Mammary epithelial cell (primary cell): ENCODE measurements at places on chromosomes 1 and 21.

- DNase-seq, result no peak
These were observed 317.2 kb downstream of the RWDD3 start for GRCh38 chr1:95551201-95551600.

GRCh38 chr1:225685476-225686176 is 32.7 kb upstream of the ENAH start:
- no peak for DNase-seq

DNA sequence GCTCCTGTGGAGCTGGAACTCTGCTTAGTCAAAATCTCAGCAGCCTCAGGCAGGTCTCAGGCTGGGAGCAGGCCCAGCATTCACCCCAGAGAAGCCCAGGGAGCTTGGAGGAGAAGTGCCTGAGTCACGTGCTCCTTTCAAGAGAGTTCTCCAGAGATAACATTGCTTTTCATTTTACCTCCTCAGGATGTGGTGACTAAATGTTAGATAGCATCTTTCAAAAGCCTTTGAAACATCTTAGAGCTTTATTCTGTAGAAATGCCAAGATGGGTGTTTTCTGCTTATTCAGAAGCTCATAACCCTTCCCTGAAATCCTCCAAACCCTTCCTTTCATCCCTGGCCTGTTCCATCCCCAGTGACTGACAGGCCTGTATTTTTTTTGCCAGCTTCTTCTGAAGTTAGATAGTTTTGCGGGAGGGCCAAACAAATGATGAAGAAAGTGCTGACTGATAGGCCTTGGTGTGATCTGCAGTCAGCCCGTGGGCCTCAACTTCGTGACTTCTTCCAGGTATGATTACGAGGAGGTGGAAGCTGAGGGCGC is 58.0 kb downstream of the PGM1 start:
- peak; percentile 56 for DNase-seq

DNA sequence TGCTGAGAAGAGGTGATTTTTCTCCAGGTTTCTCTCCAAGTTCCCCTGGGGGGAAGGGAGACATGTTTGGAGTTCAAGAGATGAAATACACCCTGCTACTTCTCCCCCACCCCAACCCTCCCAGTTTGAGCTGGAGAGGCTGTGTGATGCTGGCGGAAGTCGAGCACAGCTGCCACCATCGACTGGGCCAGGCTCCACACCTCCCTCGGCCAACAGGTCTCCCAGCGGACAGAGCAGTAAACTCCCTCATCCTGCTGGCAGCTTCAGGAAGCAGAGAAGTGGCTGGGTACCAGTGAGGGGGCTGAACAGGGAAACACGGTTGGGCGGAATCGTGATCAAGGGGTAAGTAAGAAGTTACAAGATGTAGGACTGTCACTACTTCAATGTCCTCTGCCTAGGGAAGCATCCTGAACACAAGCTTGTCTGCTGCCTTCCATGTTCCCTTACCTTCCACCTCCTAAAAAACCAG is 6.6 kb upstream of the NHLH1 start:
- no peak for DNase-seq
